ENCODE measurements at places on chromosomes 3 and 15.

DNA sequence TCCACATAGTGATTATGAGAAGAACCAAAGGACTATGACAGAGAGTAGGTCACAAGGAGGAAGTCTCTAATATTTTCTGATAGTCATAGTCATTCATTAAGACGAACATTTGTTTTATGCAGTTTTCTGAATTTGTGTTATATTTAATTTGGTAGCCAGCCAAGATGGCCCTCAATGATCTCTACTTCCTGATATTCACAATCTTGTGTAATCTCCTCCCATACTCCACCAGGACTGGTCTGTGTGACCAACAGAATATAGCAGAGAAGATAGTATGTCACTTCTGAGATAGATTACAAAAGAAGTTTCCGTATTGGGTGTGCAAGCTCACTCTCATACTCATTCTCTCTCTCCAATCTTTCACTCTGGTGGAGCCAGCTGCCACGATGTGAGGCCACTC lies 30.8 kb downstream of the HLTF start:
- DNase-seq = no peak

DNA sequence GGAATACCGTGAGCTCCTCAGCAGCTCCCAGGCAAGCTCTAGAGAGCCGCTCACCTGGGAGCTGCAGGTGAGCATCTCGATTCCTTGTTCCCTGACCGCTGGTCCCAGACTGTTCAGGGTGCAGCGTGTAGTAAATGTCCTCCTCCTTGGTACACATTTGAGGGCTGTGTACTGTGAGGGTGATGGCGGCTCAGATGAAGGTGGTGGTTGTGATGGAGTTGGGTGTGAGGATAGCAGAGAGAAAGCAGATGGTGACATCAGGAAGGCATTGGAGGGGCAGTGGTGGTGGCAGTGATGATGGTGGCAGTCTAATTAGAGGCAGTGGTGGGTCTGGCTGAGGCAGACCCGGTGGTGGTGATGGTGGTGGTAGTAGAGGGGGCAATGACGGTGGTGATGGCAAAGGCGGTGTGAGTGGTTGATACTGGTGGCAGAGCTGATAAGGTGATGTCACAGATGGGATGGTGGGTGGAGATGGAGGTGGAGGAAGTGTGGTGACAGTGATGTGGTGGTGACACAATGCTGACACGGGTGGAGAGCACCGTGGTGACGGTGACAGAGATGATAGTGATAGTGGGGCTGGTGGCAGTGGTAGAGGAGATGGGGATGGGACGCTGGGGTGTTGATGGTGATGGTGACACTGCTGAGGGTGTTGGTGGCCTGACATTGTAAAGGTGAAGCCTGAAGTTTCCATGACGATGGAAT lies at the start of gene DNAJB8:
DNAJB8 (minus strand) TSS at position 51 of the 702 bp plus-strand sequence. CDS start 3,645 bp downstream, outside the sequence.
- no peak for DNase-seq

GRCh38 chr3:186307594-186308221 lies 54.3 kb downstream of the DGKG start:
- DNase-seq = no peak

- DNase-seq = no peak
Measured at GRCh38 chr3:60393946-60394345, 857.3 kb downstream of the FHIT start.

DNA sequence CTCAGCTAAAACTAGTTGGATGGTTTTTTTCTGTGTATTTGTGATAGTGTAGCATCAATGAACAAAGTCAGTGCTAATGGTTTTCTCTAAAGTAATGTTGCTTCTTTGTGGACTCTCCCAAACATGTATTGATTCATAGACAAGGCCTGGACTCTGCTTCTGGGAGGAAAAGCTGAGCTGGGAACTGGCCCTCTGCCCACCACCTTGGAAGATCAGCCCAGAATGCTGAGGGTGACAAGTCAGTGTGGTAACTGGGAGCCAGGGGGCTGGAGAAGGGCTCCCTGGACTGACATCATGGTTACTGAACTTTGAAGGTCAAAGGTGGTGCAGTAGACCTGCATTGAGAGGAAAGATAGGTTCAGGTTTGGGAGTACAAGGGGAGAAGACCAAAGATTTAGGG lies 3.0 kb downstream of the ARHGAP31 start:
- no peak for DNase-seq

DNA sequence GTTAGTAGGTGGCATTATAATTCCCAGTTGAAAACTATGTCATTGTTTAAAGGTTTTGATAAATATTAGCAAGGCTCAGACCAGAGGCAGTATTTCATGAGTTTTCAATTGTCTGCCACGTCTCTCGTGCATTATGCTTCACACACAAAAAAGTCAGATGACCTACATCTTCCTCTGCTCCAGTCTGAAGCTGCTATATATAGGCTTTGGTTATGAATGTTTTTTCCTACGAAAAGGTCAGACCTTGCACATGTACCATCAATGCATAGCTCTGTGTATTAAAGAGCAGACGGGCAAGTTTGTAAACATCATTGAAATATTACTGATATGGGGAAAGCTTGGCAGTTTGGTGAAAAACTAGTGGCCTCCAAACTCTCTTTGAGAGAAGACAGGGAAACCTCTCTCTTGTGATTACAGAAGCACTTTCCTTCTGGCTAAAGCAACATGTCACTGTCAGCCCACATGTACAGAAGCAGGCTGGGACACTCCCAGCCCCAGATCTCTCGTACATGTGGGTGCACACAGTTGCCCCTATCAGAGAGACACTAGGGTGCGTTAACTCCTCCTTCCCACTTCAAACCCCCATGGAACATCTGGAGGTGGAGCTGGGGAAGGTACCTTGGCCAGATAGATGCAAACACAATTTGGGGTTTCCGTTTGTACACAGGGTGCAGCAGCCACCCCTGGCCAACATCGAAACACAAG lies 184.0 kb upstream of the BCL6 start:
- no peak for DNase-seq

GRCh38 chr3:176321099-176321498 lies 876.2 kb downstream of the TBL1XR1 start:
- DNase-seq = no peak

DNA sequence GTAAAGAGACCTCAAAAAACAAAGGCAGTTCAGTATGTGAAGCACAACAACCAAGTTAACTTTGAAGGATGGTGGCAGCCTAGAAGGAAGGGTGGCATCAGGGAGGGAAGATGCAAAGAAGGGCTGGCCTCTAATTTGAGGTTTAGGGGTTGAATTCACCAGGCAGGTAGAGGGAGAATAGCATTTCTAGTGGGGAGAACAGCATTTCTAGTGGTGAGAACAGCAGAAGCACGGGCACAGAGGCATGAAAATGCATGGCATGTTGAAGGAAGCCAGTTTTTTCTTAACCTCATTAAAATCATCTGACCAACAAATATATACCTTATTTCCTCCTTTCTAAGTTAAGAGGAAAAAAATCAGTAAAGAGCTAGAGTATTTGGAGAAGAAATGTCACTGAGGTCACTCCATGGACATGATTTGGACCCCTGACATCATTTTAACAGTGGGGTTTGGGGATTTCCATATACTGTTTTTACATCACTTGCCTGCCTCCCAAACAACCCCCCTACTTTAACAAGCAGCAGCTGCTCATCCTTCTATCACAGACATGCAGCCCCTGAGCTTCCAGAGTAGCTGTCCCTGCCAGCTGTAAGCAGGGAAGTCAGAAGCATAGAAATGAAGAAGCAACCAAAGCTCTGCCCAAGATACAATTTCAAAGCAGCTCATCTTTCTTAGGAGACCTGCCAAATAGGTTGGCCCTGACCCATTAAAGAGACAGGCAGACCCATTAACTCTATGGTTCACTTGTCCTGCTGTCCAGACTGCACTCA lies 2.4 kb upstream of the POPDC2 start:
- DNase-seq = no peak

GRCh38 chr3:66428733-66429132 lies 72.1 kb downstream of the LRIG1 start:
- peak; percentile 66 for DNase-seq

- peak; percentile 14 for DNase-seq
Measured at GRCh38 chr3:55963601-55964000, 476.5 kb upstream of the WNT5A start.

- peak; percentile 38 for DNase-seq
Measured at GRCh38 chr15:66496951-66497501, 536 bp downstream of the SNAPC5 start.

GRCh38 chr3:39254806-39255449 lies 24.9 kb downstream of the CX3CR1 start:
- DNase-seq = no peak

Data from NCI-H2081 (cell line).